ENCODE measurements at places on chromosomes 11 and 22.

DNA sequence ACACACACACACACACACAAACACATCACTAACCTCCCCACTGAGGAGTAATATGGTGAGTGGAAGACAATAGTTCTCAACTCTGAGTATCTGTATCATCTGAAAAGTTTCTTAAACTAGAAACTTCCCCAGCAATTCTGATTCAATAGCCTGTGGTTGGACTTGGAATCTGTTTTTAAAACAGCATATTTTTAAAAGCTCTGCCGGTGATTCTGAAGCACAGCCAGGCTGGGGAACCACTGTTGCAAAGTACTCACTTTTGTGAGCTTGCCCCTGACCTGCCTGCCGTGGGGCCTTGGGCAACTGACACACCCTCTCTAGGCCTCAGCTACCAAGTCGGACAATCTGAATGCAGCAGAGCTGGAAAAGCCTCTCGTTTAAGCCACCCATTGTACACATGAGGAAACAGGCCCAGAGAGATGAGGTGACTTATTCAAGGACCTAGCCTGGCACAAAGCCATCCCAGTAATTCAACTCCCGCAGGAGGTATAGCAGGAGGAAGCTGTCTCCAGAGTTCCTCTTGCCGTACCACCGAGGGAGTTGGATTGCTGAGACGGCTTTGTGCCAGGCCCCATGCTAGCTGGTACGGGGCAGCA is 8.9 kb downstream of the SLC15A3 start:
- DNase-seq: no peak

DNA sequence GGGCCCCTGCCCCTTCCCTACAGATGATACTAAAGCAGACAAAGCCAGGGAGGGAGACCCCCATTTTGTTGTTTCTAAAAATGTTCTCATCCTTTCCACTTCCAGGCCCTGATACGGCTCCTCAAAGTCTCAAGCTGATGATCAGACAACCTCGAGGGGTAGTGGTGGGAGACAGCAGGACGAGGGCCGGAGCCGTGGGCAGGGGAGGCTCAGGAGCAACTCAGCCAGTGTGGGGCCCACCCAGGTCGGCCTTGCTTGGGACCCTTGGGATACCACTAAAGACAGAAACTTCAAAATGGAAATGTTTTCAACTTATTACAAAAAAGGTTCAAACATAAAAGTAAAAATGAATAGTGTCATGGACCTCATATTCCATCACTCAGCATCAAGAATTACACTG is 15.2 kb upstream of the VPS37C start:
- DNase-seq: no peak

GRCh38 chr11:86314636-86315035 is 12.6 kb downstream of the HIKESHI start:
- no peak for DNase-seq

GRCh38 chr11:118004543-118005223 is 18.5 kb downstream of the IL10RA start:
- peak; percentile 29 for DNase-seq

GRCh38 chr22:30600921-30601320 is 6.1 kb upstream of the TCN2 start:
- DNase-seq: no peak

All from H1 (cell line).